ENCODE measurements at places on chromosomes 16 and 17.

DNA sequence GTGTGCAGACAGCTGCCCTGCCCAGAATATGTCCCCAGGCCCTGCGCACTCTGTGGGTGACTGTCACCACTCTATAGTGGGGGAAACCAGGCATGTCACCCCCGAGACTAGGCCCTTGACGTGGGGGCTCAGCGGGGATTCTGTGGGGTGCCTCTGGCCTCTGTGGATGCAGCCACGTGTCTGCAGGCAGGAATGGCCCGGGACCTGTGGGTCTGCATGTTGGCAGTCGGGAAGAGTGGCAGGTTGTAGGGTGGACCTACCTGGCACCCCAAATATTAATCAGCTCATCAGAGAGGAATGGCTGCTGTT lies 954 bp downstream of the IL32 start:
- DNase-seq = no peak

DNA sequence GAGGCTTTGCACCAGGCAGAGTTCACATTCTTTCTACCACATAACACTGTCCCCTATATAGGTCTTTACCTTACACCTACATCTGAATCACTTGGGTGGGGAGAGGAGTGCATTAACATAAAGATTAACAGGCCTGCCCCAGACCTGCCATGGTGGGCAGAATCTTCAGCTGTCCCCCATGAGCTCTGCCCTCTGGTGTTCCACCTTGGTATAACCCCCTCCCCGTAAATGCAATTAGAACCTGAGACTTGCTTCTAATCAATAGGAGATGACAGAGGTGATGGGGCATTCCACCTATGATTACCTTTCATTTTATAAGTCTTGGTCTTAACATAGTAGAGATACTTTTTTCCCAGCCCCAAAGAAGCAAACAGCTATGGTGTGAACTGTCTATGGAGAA lies 20.4 kb upstream of the GRIN2A start:
- DNase-seq = no peak

GRCh38 chr17:50830994-50831393 lies 4.4 kb upstream of the WFIKKN2 start:
- no peak for DNase-seq

DNA sequence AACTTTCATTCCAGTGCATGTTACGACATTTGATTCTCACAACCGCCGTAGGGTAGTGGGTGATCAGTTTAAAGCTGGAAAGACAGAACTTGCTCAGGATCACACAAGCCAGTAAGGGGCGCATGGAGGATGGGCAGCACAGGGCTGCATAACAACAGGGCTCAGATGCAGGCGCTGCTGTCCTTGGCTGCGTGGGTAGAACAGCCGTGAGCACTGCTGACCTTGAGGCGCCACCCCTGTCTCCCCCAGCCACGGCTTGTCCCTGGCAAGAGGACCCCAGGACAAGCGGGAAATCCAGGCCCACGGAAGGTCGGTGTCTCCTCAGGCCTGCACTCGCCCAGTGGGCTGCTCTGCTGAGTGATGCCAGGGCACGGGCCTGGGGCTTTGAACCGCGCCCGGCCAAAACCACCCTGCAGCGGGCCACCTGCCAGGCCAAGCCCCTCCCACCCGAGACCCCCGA lies 84.7 kb downstream of the LMF1 start:
- DNase-seq = no peak

- DNase-seq = no peak
These were observed 18.6 kb downstream of the FLOT2 start for GRCh38 chr17:28878981-28879380.

DNA sequence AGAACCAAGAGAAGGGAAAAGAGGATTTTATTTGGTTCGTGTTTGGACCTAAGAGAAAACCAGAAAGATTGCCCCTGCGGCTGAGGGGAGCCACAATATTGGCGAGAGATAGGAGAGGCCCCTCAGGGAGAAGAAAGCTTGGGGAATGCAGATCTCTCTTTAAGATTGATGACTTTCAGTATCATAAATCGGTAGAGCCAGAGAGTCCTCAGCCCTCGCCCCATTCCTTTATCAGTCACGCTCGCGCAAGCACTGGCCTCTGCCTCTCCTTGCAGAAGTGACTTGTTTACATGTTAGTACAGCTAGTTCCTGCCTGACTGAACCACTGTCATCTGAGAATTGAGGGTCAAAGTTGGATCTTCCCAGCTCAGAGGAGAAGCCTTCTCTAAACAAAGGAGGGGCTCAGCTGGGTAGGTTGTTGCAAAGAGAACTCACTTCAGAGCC lies 21.5 kb upstream of the KRT19 start:
- no peak for DNase-seq

GRCh38 chr17:78166416-78166815 lies 2.0 kb upstream of the SYNGR2 start:
- DNase-seq = no peak

- DNase-seq = no peak
These were observed 19.4 kb downstream of the NOS2 start for GRCh38 chr17:27780828-27781404.

DNA sequence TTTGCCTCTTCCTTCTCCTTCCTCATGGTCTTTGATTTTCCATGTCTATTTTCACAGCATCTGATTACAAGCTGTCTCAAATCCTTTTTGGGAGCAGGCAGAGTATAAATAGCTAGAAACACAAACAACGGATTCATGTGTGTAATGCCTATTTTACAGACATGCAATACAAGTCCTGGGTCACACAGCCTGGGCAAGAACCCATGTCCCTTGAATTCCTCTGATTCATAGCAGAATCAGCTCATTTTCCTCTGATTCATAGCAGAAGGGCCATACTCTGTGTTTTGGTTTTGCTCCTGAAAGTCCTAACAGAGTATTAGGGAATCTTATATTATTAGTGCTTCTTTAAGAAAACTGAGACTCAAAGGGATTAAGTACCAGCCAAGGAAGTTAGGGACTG lies 71.3 kb downstream of the IRX5 start:
- DNase-seq = no peak

DNA sequence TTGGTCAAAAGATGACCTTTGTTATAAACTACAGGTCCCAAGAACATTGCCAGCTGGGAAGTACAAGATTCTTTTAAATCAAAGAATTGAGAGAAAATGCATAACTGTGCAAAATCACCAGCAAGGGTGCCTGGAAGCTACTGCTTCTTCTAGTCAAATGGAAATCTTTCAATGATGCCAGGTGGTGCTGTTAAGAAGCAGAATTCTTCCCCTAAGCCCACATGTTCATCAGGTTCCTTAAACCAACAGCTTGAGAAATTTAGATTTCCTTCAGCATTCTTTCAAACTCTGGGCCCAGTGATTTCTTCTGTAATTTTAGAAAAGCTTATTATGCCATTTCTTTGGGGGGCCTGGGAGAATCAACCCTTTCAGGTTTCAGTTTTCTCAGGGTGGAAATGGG lies 207.8 kb upstream of the WSCD1 start:
- DNase-seq = no peak

DNA sequence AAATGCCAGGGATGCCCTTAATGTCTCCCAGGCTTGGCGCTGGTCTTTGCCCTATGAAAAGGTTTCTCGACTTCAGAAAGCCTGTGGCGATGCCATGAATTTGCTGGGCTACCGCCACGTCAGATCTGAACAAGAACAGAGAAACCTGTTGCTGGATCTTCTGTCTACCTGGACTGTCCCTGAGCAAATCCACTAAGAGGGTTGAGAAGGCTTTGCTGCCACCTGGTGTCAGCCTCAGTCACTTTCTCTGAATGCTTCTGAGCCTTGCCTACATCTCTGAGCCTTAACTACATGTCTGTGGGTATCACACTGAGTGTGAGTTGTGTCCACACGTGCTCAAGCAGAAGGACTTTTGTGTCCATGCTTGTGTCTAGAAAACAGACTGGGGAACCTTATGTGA lies 11.4 kb downstream of the CHST4 start:
- DNase-seq = peak; percentile 7

GRCh38 chr16:72844225-72844920 lies 203.6 kb downstream of the ZFHX3 start:
- no peak for DNase-seq

DNA sequence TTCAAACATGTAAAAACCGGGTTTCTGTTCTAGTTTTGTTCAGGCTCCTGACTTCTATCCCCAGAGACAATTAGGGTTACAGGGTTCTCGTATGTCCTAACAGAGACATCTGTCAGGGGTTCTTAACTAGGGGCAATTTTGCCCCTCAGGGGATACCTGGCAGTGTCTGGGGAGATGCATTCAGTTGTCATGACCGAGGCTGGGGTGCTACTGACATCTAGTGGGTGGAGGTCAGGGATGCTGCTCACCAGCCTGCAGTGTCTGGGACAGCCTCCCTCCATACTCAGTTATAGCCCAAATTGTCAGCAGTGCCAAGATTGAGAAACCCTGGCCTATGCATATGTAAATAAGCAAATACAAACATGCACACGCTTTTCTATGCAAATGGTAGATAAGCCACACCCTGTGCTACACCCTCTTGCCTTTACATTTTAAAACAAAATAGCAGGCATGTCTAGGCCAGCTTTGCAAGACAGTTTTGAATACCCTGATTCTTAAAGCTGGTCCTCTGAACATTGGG lies 37.4 kb downstream of the CLEC16A start:
- DNase-seq = no peak

GRCh38 chr17:50308666-50309065 lies 34.4 kb downstream of the TMEM92 start:
- no peak for DNase-seq

- DNase-seq = no peak
These were observed 230.1 kb downstream of the SLC39A11 start for GRCh38 chr17:72862276-72862999.

- no peak for DNase-seq
These were observed 9.8 kb upstream of the NR1D1 start for GRCh38 chr17:40110026-40110845.

- DNase-seq = no peak
These were observed 822.4 kb upstream of the RBFOX1 start for GRCh38 chr16:6510261-6510660.

- DNase-seq = no peak
These were observed 446.9 kb downstream of the UTP18 start for GRCh38 chr17:51707216-51707615.

DNA sequence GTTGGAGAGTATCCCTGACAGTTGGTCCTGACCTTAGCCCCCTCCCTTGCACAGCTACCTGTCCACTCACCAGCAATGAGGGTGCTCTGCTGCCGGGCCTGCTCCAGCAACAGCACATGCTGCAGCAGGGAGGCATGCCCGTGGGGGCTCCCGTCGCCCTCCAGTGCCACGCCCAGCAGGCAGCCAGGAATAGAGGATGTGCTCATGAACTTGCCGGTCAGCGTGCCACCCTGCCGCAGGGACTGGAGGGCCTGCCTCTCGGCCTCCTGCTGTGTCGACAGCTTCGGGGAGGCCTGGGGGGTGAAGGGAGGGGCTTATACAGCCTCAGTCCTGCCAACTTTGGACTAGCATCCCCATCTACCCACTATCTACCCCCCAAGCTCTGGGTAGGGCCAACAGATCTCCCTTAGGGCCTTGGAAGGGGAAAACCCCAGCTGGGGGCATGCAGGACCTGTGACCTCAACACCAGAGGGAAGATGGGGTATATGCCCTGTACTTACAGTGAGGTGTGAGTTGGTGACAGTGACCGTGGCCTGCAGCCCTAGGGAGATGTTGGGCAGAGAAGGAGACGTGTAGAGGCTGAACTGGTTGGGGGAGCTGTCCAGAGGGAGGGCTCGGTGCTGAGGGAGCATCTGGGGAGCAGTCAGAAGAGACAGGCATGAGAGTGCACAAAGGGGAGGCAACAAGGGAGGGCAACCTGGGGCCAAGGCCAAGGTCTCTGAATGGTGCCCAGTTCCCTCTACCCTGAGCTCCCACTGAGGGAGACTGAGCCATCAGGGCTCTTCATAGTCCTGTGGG lies 20.9 kb downstream of the G6PC3 start:
- DNase-seq = no peak

DNA sequence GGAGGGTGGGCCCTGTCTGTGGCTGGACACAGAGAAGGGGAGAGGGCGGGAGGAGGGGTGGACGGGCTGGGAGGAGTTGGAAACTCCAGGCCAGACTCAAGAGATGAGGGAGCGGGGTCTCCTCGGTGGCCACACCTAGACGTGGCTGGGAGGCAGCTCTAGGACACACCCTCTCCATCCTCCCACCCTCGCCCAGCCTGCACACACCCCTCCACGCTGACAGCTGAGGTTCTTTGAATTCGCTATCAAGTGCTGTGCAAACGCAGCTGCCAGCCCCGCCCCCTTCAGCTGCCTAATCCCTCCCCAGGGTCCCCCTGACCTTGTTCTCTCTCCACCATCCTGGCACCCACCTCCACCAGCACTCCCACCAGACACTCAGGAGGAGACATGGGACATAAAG lies 48.7 kb downstream of the DNAH17 start:
- no peak for DNase-seq

GRCh38 chr16:54522584-54522983 lies 236.0 kb upstream of the IRX3 start:
- no peak for DNase-seq

- DNase-seq = no peak
These were observed 15.9 kb upstream of the LGALS9 start for GRCh38 chr17:27615121-27615520.

- no peak for DNase-seq
These were observed 3.1 kb upstream of the TPPP3 start for GRCh38 chr16:67396159-67397035.

DNA sequence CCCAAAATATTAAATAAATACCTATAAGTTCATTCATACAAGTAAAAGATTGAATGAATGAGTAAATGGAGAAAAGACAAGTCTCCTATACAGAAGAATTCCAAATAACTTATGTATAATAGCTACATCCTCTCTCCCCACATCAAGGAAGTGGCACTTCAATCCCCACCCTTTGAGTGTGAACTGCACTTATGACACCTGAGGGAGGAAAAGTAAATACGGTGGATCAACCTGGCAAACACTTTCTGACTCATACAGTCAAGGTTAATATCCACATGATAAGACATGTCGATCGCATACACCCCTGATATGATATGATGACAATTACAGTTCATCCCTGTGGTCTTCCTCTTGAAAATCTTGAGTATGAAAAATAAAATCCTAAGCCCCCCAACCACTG lies 18.0 kb downstream of the SLFN12L start:
- no peak for DNase-seq

GRCh38 chr16:50924759-50925545 lies 183.1 kb downstream of the CYLD start:
- no peak for DNase-seq

GRCh38 chr17:80367503-80367902 lies 47.5 kb upstream of the ENDOV start:
- DNase-seq = no peak

GRCh38 chr16:15552507-15552906 lies 90.4 kb downstream of the MARF1 start:
- no peak for DNase-seq

- DNase-seq = no peak
These were observed 26.2 kb upstream of the PLCG2 start for GRCh38 chr16:81752876-81753227.

GRCh38 chr16:56935201-56935600 lies 3.3 kb downstream of the HERPUD1 start:
- DNase-seq = no peak

GRCh38 chr17:49739641-49740271 lies 24.2 kb downstream of the FAM117A start:
- DNase-seq = peak; percentile 59

GRCh38 chr16:15676506-15676905 lies 26.5 kb downstream of the NDE1 start:
- no peak for DNase-seq
